ENCODE measurements at places on chromosomes 16 and 17.

DNA sequence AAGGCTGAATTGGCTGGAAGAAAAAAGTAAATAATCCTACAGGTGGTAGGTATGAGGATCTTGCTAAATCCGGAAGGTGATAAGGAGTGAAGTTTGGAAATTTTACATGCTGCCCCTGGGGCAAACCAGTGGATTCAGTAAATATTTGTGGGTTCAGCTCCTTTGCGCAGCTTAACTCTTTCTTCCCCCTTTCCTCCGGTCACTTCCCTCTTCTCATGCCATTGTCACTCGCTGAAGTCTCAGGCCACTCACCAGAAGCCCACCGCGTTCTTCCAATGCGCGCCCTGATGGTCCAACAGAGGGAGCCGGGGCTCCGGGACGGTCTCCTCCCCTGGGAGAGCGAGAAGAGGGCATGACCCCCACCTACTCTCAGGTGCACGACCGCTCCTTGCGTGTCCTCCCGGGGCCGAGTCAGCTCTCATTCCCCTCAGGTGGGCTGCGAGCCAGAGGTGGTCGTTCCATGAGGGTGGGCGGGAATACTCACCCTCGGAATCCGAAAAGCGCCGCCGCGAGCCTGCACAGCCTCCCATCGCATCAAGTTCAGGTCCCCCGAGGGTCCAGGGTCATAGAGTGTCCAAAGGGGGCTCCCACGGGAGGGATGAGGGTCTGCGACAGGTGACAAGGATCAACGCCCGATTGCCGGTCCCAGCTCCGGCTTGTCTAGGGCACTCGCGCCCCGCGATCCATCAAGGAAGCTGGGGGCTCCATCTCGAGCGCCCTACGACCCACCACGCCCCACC lies 474 bp downstream of the CLN3 start:
- no peak for DNase-seq

DNA sequence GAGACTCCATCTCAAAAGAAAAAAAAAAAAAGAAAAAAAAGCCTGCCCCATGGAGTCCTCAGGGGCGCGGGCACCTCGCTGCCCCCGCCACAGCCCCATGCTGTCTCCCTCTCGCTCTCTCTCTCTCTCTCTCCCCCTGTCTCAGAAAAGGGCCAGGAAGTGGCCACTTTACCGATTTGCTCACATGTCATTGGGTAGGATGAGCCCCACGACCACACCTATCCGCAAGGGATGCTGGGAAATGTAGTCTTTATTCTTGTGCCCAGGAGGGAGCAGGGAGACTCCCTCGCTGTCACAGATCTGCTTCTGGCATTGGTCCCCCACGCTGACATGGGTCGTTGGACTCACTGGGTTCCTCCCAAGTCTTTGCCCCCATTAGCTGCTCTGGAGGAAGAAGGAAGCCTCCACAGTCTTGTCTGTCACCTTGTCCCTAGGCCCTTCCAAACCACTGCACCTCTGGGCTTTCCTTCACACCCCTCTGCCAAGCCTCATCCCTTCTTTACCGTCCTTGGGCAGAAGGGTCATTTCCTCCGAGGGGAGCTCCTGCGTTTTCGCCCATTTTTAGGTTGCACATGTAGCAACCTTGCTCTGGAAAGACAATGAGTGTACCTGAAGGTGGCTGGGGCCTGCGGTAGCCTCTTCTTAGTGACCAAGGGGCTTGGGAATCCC lies 6.9 kb upstream of the GJD3 start:
- DNase-seq: no peak

DNA sequence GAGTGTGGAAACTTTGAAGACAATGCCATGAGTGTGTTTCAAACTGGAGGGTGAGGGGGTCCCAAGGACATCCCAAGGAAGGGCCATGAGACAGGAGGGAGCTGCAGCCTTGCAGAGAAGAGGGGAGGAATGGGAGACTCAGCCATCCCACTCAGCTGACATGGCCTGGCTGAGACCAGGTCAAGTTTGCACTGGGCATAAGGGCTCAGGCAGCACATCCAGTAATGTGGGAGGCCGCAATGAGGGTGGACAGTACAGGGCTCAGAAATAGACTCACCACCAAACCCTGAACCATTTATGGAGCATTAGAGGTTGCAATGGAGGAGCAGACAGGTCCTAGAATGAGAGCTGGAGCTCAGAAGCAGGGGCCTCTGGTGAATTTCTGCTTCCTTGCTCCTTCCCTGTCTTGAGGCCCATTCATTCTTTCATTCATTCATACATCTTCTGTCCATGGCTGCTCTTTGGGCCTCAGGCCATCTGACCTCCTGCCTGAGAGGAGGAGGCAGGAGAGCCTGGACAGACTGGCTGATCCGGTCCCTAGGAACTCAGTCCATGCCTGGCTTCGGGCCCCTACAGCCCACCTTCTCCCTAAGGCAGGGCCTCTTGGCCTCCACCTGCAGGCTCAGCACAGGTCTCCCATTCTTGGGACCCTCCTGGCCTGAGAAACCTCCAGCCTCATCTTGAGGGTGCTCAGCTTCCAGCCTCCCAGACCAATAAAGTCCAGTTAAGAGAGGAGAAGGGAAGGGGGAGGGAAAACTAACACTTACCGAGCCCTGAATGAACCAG lies 70.5 kb upstream of the CDH5 start:
- no peak for DNase-seq

- DNase-seq: no peak
Measured at GRCh38 chr17:40450175-40450574, 6.9 kb downstream of the IGFBP4 start.

GRCh38 chr17:30173649-30174048 lies 57.0 kb downstream of the NSRP1 start:
- no peak for DNase-seq

GRCh38 chr16:4042581-4042980 lies 73.7 kb downstream of the ADCY9 start:
- DNase-seq: no peak

DNA sequence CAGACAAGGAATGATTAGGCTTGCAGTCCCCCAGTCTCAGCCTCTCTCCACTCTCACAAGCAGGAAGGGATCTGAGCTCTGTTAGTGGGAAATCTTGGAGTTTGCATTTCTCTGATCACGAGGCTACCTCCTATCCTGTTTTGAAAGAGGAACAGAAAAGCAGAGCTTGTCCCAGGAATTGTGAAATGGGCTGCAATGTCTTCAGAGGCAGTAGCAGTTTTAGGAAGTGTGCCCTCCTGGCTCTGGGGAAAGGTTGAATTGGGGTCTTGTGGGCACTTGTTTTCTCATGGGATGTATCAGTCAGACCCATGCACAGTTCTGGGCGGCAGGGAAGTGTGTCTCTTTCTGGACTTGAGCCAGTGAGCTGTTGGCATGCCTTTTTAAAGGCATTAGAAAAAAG lies 22.8 kb downstream of the NUP85 start:
- no peak for DNase-seq

DNA sequence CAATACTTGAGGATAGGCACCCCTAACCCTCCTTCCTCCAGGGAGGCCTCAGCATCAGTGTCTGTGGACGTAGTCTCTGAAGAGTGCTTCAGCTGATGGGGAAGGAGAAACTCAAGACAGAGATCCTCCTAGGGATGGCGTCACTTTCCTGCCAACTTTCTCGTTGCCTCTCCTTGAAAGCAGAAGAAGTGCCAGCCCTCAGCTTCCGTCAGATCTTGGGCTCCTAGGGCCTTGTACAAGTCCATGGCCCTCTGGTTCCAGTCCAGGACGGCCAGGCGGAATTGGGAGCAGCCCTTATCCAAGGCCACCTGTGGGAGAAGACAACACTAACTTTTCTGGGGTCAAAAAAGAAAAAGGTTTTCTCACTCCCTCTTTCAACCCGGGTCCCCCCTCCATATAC lies 1.3 kb downstream of the SAT2 start:
- DNase-seq: no peak

DNA sequence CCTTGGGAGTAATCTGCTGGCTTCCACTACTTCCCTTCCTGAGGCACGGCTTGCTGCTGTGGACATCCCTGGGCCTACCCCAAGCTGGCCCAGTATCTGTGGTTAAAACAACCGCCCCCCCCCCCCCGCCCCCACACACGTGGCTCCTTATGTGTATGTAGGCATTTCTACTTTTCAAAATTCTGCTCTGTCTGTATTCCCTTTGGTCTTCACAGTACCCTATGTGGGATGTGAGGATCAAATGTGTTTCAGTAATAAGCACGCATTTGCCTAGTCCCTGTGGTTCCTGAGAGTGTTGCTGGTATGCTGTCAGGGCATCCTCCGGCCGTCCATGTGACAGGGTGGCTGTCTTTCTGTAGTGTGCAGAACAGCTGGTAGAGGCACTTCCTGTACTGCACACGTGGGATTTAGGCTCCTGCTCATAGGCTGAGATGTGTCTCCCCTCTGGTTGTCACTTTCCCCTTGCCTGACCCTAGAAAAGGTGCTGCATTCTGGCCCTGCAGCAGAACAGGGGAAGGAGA lies 2.2 kb downstream of the NT5M start:
- peak; percentile 26 for DNase-seq

DNA sequence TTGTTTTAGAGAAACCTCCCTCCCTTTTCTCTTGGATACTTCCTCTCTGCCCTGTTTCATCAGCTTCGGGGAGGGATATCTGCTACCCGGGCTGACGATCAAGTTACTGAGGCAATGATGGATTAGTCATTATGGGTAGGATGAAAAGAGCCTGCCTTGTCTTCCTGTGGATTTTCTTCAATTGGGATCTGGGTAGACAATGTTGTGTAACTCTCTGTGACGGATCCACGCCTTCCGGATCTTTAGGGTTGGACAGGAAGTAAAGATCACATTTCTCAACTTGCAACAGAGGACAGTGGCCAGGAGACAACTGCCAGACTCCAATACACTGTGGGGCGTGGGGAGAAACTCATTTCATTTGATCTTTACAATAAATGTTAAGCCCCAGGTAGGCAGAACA lies 11.3 kb upstream of the CHST6 start:
- DNase-seq: no peak

- no peak for DNase-seq
Measured at GRCh38 chr16:23232806-23233205, 50.3 kb downstream of the SCNN1G start.

GRCh38 chr17:43898446-43898845 lies 8.9 kb downstream of the MPP2 start:
- no peak for DNase-seq

Data from activated naive CD4-positive, alpha-beta T cell (primary cell).